ENCODE measurements at places on chromosomes 6 and 20.
A peak's percentile ranks its signal among the peaks of the same experiment; 100 is the strongest.

GRCh38 chr20:1943275-1944002 lies 48.2 kb downstream of the SIRPA start:
- DNase-seq: no peak

DNA sequence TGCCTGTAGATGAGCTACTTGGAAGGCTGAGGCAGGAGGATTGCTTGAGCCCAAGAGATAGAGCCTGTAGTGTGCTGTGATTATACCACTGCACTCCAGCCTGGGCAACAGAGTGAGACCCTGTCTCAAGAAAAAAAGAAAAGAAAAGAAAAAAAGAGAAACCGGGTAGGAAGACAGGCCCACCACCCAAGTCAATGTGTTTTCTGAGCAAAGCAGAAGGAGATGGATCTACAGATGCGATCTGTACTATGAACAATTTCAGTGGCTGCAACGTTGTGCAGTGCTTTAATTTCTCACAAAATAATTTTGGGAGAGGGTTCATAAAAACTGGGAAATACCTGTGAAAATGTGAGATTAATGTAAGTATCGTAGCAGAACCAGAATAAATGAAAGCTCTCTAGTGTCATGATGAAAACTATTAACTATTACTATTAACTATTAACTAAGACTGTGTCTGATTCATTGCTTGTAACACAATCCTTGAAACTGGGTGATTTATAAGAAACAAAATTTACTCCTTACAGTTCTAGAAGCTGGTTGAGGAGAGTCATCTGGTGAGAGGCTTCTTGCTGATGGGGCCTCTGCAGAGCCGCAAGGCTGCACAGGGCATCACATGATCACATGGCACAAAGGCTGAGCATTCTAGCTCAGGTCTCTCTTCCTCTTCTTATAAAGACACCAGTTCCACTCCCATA lies 233.1 kb upstream of the ZNF217 start:
- DNase-seq: no peak

DNA sequence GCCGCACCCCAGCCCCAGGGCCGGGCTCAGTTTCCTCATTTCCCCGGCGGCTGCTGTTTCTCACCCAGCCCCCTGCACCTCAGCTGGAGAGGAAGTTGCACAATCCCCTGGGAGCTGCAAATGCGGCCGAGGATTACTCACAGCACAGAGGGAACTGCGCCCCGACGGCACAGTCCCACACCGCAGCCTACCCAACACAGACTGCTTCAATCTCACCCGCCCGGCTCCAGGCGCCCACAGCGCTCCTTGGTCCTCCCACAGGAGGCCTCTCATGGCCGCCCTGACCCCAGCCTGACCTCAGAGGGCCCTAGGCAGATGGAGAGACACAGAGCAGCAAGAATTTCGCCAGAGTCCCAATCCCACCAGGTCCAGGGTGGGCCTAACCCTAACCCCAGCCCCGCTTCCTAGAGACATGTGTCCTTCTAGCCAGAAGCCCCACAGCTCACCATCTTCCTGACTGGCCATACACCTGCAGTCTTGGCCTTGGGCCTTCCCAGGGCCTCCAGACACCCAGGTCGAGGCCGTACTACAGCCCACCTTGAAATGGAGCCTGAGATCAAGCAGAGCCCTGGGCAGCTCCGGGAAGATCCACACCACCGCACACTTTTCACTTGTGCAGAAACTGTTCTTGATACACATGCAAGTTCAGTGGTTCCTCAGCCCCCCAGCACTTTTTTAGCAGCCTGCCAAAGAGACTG lies 11.7 kb downstream of the TFEB start:
- DNase-seq: no peak

GRCh38 chr20:31823360-31824124 lies 4.4 kb downstream of the MYLK2 start:
- DNase-seq: no peak

- DNase-seq: no peak
Measured at GRCh38 chr6:87105823-87106222, 10.9 kb upstream of the CGA start.

DNA sequence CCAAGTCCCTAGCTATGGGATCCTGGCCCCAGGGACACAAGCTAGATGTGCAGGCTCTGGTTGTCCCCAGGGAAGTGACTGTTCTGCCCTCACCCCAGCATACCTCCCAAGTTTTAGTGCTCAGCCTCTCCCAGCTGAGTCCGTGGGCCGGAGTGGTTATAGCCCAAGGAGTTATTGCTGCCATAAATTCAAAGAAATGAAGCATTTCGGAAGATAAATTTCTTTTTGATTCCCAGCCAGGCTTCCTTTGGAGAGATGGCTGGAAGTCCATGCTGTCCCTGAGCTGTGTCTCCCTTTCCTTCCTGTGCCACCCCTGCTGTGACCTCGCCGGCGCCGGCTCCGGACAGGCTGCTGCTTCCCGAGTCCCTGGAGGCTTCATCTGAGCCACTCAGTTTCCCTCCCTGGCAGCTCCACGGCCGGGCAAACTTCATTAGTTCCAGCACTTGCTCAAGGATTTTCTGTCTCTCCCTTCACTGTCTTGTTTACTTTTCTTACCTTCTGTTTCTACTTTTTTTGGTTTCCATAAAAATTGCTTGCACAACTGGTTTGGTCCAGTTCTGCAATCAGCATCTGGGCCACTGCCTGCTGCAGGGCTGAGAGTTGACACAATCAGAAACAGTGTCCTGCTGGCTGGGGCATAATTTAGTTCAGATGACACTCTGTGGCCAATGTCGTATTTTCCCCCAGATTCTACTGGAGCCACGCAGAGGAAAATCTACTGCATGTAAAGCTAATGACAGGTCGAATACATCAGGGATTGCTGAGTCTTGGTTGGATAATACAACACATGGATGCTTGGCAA lies 225.5 kb downstream of the SYNDIG1 start:
- no peak for DNase-seq

GRCh38 chr6:37861452-37861851 lies 41.9 kb downstream of the ZFAND3 start:
- DNase-seq: no peak

GRCh38 chr6:156883497-156884252 lies 106.5 kb downstream of the ARID1B start:
- DNase-seq: peak; percentile 22

- no peak for DNase-seq
Measured at GRCh38 chr20:62234339-62234738, 4.0 kb upstream of the OSBPL2 start.

GRCh38 chr6:75882734-75883133 lies 133.7 kb downstream of the MYO6 start:
- DNase-seq: no peak

- DNase-seq: no peak
Measured at GRCh38 chr20:48187851-48188250, 402.6 kb upstream of the SULF2 start.

GRCh38 chr6:158924499-158925455 lies 75.2 kb downstream of the RSPH3 start:
- no peak for DNase-seq

- no peak for DNase-seq
Measured at GRCh38 chr6:158608221-158608620, 36.3 kb downstream of the DYNLT1 start.

DNA sequence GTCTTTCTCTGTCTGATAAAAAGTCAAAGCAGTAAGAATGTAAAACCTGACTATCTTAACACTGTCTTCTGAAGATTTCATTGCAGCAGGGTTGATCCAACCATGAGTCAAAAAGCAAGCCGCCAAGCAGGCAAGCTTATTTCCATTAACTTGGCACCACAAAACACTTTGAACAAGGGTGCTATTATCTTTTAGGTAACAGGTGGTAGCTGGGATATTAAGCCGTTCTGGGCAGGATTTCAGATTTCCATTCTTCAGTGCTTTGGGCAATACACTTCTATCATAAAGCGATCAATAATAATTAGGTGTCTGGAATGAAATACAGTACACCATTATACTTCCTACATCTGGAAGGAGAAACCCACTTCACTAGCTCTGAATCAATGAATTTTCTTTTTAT lies 181.9 kb downstream of the TBC1D7 start:
- no peak for DNase-seq

DNA sequence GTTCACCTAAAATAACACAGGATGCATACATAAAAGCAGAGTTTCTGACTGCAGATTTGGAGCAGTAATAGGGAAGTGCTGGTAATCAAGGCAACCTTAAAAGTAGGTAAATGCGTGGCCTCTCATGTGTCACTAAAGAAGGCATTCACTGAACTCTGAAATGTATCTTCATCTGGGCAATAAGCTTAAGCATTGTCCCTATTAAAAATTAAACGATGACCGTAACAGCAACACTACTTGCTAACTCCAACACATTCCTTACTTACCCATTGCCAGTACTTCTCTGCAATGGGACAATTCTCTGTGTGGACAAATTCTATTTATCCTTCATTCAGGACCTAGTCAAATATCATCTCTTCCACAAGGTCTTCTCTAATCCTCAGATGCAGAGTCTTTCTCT lies 19.9 kb downstream of the ADGRF1 start:
- no peak for DNase-seq

GRCh38 chr6:75230484-75231325 lies 12.9 kb downstream of the COX7A2 start:
- DNase-seq: no peak

DNA sequence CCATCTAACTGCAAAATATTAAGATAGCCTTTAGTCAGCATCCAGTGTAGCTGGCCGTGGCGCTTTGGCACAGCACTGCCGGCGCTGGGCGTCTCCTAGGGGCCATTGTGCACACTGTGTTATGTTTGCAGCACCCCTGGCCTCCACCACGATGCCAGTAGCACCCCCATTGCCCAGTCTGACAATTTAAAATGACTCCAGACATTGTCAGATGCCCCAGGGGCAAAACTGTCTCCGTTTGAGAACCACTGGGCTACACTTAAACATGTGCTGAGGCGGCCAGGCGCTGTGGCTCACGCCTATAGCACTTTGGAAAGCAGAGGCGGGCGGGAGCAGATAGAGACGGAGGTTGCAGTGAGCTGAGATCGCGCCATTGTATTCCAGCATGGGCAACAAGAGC lies 6.0 kb upstream of the MTG2 start:
- DNase-seq: no peak

- DNase-seq: no peak
Measured at GRCh38 chr6:167426651-167427050, 101.8 kb downstream of the TTLL2 start.

DNA sequence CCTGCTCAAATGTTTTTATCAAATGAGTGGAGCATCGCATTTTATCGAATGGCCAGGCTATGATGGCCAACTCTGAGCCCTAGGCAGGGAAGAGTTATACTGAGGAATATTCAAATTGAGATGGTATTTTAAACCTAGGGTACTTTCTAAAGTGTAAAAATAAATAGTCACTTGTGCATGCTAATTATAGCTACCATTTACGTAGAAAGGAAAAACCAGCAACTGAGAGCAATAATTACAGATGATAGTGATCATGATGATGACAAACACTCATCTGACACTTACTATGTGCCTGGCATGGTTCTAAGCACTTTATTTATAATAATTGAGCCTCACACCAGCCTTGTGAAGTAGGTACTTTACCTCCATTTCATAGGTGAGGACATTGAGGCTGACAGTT lies 455.7 kb downstream of the CD83 start:
- no peak for DNase-seq

- DNase-seq: no peak
Measured at GRCh38 chr6:151052021-151052646, 186.6 kb downstream of the MTHFD1L start.

- no peak for DNase-seq
Measured at GRCh38 chr20:36471885-36472636, 69.3 kb upstream of the MYL9 start.

DNA sequence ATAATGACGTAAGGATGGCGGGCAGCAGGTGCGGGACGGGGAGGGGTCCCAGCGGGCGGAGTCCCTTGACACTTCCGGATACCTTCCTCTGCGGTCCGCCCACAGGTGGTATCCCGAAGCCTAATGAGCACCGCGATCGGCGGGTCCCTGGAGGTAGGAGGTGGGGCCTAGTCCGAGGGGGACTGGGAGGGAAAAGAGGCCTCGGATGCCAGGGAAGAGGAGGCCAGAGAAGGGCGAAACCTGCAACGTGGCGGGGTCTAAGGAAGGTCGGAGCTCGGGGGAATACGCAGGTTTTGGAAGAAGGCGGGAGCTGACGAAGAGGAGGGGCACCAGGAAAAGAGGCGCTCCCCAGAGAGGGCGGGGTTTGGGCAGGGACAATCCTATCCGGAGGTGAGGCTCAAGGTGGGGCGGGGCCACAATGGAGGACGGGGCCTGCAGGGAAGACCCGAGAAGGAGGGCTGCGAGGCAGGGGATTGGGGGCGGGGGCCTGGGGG lies 3.7 kb downstream of the PRSS16 start:
- no peak for DNase-seq

DNA sequence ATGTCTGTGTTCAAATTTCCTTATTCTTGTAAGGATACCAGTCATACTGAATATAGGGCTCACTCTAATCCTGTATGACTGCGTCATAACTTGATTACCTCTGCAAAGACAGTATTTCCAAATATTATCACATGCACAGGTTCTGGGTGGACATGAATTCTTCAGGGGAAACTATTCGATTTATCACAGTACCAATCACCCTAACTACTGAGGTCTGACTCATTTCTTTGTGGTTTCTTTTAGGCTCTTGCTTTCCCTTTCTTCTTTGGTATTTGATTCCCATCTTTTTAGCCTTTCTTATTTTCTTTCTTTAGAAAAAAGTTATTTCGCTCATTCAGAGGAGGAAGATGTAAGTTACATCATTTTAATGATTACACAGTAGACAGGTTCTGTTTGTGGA lies 40.3 kb upstream of the TBX18 start:
- DNase-seq: no peak

DNA sequence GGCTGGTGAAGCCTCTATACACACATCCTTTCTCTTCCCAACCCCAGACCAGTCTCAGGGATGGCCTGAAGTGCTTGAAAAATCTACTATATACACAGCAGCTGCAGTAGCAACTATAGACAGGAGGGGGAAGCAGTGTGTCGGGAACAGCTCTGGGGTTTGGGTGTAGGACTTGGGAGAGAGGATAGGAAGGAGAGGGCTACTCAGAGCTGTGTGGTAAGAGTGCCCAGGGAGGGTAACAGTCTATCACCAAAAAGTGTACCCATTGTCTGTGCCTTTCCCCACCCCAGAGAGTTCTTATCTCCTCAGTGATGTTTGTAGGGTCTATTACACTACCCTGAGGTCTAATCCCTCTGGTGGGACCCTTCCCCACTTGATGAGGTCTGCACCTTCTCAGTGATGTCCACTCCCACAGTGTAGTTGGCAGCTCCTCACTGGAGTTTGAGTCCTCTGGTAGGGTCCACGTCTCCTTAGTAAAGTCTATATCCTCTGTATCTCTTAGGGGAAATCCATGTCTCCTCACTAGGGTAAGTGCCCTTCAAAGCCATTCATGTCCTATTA lies 1.5 kb upstream of the GGT7 start:
- DNase-seq: peak; percentile 35

DNA sequence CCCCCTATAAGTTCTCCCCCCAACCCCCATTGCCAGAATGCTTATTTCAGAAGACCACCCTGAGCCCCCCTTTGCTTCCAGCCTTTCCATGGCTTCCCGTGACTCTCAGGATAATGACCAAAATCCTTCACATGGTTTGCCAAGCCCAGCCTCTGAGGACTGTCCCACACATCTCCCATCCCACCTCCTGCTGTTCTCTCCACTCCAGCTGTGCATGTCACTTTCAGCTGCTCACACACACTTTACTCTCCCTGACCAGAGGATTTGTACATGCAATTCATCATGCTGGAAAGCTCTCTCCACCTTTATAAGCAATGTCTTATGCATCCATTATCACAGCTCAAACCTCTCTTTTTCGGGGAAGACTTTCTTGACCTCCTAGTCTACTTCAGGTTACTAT lies 164.2 kb downstream of the PRL start:
- DNase-seq: no peak

All from NCI-H187 treated with DMSO at 0.1 percent for 48 hours (cell line).